ENCODE measurements at places on chromosomes 11 and 22. TPM values are rescaled to one million over a fixed set of nuclear protein-coding genes. Genes with fewer than 3 reads are reported as not detected.

FDXACB1 gene
- 1.6 TPM for total RNA-seq

OR51I1 gene
- not detected for total RNA-seq

ARHGAP32 gene
- total RNA-seq = 45.3 TPM

MICAL3 gene
- 132 TPM for total RNA-seq

SLC6A5 gene
- 0.05 TPM for total RNA-seq

PIK3IP1 gene
- total RNA-seq = 38.8 TPM

TMEM41B gene
- total RNA-seq = 43.6 TPM

KMT2A gene
- 132 TPM for total RNA-seq

B4GALNT4 gene
- 418 TPM for total RNA-seq

BDNF gene
- total RNA-seq = 0.42 TPM

MIOX gene
- total RNA-seq = 4.0 TPM

RBMXL2 gene
- not detected for total RNA-seq

ASRGL1 gene
- 55.7 TPM for total RNA-seq

SSH3 gene
- total RNA-seq = 8.3 TPM

LGR4 gene
- 87.1 TPM for total RNA-seq

MN1 gene
- 0.91 TPM for total RNA-seq

VPREB1 gene
- not detected for total RNA-seq

PITPNM1 gene
- total RNA-seq = 25.6 TPM

TSGA10IP gene
- total RNA-seq = not detected

AP2A2 gene
- total RNA-seq = 228 TPM

HTR3A gene
- 14.5 TPM for total RNA-seq

ST14 gene
- 0.12 TPM for total RNA-seq

SUSD2 gene
- total RNA-seq = 123 TPM

OR10S1 gene
- total RNA-seq = not detected

RNF141 gene
- total RNA-seq = 14.2 TPM

GLB1L3 gene
- 0.83 TPM for total RNA-seq

OR10D3 gene
- total RNA-seq = 0.29 TPM

ZC3H7B gene
- total RNA-seq = 51.6 TPM

CARNS1 gene
- 0.07 TPM for total RNA-seq

HOATZ gene
- total RNA-seq = not detected

SORL1 gene
- total RNA-seq = 11.1 TPM

CTSD gene
- total RNA-seq = 159 TPM

TTC28 gene
- total RNA-seq = 55.6 TPM

CKAP5 gene
- 193 TPM for total RNA-seq

EMID1 gene
- 0.76 TPM for total RNA-seq

IGSF9B gene
- 209 TPM for total RNA-seq

LMF2 gene
- total RNA-seq = 62.2 TPM

JAML gene
- not detected for total RNA-seq

NXPE2 gene
- total RNA-seq = not detected

ARHGAP20 gene
- total RNA-seq = not detected

Data from glutamatergic neuron (in vitro differentiated cells).